ENCODE measurements at places on chromosomes 5 and 9.

- no peak for DNase-seq
These were observed 185.8 kb downstream of the CDK5RAP2 start for GRCh38 chr9:120394058-120394669.

DNA sequence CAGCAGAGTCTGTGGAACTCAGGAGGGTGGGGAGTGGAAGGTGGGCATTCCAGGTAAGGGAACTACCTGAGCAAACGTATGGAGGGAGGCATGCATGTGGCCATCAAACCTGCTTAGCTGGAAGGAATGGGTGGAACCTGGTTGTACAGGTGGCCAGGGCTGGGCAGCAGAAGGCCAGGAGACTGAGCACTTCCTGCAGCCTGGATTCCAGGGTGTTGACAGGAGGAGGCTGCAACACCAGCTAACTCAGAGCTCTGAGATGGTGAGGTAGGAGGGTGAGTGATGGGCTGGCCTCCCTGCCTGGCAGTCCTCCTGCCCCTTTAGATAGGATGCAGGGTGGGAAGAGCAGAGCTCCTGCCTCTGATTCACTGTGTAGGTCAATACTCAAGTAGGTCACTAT lies 92.5 kb upstream of the CPEB4 start:
- DNase-seq: no peak

DNA sequence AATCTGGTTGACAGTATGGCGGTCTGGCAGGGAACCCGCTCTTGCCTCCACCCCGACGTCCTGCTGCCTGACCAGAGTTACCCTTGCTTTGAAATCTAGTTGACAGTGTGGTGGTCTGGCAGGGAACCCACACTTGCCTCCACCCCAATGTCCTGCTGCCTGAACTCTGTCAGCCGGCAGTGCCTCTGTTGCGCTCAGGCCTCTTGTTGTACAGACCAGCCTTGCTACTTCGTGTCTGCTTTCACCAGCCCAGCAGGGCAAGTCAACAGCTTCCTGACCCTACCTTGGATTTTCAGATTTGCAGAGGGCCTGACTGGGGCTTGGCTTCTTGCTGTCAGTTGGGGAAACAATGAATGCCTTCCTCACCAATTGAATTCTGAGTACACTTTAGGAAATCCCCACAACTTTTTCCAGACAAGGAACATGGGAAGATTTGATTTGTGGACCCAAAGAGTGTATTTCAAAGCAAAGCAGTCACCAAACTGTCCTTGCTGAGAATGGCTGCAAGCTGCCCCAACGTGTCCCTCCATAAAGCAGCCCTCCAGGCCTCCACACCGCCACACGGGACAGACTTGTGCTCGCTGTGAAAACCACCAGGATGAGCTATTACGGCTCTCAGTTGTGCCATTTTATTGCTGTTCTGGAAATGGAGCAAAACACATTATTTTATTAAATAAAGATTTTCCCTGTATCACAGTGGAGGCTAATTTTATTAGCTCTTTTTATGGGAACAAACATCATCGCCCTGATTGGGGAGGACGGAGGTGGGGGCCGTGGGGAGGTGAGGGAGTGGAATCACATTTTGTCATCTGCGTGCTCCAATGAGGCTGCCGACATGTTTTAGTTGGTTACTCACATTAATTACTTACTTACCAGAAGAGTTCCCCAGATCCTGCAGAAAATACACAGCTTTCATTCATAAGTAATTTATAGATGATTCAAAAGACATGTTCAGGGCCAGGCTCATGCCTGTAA lies 189.3 kb downstream of the AOPEP start:
- no peak for DNase-seq

- no peak for DNase-seq
These were observed 117.9 kb upstream of the SPATA31C2 start for GRCh38 chr9:88256216-88256615.

DNA sequence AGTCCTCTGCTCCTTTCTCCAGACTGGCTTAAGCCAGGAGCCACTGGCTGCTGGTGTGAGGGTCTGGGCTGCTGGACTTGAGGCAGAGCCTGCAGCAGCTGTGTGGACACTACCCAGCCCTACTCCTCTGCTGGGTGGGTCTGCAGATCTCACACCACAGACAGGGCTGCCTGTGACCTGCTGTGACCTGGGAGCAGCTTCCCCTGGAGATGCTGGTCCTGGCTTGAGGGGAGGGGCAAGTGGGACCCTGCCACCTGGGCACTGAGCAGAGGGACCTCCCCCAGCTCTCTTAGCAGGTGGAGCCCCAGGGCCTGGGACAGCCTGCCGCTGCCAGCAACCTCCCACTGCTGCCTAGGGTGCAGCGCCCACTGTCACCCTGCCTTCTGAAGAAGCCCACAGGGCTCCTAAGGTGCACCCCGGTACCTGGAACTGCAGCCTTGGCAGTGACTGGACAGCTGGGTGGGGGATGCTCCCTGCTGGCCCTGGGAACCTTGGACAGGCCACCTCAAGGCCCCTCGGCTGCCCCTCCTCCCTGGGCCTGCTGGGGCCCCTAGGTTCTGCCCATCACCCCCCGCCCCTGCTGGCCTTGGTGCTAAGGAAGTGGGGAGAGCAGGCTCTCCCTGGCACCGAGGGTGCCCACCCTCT lies 9.1 kb downstream of the CACFD1 start:
- no peak for DNase-seq

DNA sequence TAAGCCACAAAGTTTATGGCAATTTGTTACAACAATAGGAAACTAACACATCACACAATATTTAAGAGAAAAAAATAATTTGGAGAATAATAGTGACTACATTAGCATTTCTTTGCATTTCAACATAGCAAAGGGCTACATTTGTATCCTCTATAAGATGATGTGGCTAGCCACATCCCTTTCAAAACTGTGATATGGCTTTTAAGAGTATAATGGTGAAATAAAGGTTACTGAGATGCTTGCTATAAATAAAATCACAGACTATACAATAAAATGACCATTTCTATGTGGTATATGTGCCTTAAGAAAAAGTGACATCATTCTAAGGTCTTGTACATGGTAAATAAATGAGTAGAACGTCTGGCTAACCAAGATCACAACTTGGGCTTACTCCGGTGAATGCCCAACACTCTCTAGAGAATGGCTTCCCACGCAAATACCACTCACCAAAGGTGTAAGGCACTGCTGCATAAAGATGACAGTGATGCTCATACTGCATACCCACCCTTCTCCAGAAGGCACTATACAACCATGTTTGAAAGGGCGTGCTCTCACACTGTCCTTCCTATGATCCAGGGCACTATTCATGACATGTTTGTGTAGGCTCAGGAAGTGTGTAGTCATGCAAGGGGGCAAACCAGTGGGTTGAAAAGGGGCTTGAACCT lies 286.5 kb downstream of the MLLT3 start:
- no peak for DNase-seq

- no peak for DNase-seq
These were observed 1.3 kb downstream of the TNFSF15 start for GRCh38 chr9:114804505-114804904.

DNA sequence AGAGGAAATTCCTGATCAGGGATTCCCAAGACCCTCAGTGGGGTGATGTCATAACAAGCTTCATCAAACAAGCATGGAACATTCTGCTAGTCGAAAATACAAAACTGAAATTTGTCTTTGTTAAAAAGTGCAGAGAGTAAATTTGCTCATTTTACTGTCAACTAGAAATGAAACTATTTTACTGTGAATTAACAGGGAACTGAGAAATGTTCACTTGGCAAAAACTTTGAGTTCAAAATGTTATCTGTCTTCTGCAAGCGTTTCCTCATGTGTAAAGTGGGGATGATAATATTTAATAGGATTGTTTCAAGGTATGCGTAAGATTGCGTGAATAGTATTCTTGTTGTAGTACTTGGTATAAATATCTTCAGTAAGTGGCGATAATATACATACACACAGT lies 45.4 kb downstream of the ALDH1A1 start:
- DNase-seq: no peak

DNA sequence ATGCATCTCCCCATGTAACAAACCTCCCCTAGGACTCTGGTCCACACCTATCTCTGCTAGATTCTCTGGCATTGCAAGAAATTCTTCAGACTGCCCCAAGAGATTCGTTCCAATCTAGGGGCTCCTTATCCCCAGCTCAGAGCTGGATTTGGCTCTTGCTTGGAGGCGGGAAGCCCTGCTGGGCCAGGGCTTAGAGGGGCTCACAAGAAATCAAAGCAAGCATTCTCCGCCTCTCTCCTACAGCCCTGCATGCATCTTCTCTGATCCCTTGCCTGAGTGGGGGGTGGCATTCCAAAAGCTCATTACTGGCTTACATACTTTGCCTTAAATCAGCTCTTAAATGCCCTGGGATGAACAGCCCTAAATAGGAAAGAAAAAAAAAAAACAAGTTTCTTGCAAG lies 75.8 kb downstream of the KCNIP1 start:
- no peak for DNase-seq

DNA sequence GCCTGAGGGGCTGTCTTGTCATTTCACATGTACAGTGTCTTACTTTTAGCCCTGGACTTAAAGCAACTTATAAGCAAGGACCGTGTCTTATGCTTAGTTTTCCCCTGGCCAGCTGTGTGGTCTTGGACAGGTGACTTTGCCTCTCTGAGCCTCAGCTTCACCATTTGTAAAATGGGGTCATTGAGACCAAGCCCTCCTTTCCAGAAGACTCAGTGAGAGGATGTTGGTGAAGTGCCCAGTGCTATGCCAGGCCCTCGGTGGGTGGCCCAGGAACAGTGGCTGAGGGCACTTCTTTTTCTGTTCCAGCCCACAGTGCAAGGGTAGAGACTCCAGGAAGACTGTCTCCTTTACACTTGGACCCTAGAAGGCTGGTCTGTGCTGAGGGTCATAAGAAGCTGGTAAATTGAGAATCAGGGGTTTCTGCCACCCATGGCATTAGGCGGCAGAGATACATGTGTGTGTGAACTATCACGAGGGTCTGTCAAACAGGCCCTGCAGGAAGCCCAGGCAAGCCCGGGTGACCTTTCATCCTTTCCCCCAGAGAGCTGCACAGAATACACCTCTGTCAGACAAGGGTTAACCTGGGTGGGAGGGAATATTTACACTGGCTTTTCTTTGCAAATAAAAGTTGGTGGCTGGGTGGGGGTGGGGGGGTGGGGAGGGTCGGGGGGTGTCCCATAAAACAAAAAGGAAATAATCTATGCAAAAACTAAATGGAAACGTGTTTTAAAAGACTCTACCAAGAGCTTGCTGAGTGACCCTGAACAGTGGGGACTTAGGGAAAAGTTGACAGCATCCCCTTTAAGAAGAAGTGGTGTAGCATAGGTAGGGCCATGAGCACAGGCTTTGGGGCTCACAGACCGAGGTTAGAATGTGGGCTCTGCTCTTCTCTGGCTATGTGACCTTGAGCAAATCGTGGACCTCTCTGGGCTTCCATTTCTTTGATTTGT lies 20.4 kb upstream of the KIF12 start:
- no peak for DNase-seq

GRCh38 chr5:436641-436975 lies 6.4 kb upstream of the EXOC3 start:
- no peak for DNase-seq

- DNase-seq: no peak
These were observed 6.2 kb downstream of the NR5A1 start for GRCh38 chr9:124500796-124501611.

DNA sequence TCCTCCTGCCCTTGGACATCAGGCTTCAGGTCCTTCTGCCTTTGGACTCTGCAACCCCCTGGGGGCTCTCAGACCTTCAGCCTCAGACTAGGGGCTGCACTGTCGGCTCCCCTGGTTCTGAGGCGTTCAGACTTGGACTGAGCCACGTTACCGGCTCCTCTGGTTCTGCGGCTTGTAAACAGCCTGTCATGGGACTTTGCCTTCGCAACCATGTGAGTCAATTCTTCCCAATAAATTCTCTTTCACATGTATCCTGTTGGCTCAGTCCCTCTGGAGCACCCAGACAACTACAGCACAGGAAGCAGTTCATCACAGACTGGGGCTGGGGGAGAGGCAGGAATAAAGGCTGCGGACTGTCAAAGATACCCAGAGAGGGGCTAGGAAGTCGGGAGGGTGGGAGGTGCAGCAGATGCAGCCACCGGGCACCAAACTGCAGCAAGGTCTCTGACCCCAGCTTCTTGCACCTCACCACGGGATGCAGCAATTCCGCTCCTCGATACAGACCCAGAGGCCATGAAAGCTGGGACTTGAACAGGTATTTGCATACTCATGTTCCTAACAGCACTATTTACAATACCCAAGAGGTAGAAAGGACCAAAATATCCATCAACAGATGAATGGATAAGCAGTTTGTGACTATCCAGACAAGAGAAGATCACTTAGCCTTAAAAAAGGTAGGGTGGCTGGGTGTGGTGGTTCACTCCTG lies 100.8 kb downstream of the COL23A1 start:
- no peak for DNase-seq

DNA sequence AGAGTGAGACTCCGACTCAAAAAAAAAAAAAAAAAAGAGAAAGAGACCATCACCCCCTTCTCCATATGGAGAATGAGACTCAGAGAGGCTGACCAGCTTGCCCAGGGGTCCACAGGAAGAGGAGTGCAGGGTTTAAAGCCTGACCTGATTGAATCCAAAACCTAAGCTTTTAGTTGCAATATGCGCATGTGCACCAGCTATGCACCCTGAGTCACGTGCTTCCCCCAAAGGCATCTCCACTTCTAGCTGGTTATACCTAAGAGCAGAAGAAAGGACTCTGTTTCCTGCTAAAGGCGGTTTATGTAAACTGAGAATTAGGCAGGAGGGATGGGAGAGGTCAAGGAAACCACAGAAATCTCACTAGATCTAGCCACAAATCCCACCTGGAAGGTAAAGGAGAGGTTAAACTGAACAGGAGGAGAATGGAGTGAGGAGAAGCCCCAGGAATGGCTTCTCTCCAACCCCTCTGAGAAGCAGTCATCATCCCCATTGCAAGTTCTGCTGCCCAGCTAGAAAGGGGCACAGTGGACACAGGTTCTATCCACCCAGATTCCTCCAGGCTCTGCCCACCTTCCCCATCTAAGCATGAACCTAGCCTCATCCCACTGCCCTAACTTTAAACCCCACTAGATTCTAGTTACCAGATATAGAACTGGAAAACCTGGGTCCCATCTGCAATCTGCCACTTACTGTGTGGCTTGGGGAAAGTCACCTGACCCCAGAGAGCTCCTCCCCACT lies 171.3 kb downstream of the ACTL7B start:
- DNase-seq: no peak

GRCh38 chr5:86795659-86796058 lies 177.9 kb downstream of the COX7C start:
- DNase-seq: no peak

GRCh38 chr5:116696366-116696765 lies 121.7 kb upstream of the SEMA6A start:
- no peak for DNase-seq

- DNase-seq: no peak
These were observed 71.3 kb downstream of the PTPN3 start for GRCh38 chr9:109426626-109427402.

GRCh38 chr5:112863549-112863948 lies 2.5 kb downstream of the SRP19 start:
- DNase-seq: no peak

DNA sequence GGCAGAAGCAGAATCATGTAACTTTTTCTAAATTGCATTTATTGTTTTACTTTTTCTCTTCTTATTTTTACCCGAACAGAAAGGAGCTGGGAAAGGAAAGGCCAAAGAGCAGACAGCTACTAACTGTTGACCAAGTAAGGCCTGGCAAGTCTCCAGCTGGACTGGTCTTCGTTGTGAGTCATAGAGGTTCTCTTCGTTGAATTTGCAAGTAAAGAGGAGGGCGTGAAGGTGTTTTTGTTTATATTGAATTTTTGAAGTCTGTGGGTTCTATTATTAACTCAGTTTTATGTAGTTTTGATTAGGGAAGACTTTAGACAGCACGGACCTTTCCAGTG lies 416.5 kb upstream of the CCNH start:
- no peak for DNase-seq

All from NCI-H146 (cell line).